RCC 7860 (cell line): ENCODE measurements at places on chromosomes 11 and 22.

- DNase-seq, result no peak
These were observed 20.7 kb downstream of the DMC1 start for GRCh38 chr22:38549101-38549894.

- DNase-seq, result peak; percentile 7
These were observed 116.0 kb upstream of the ANO1 start for GRCh38 chr11:69962152-69962551.

GRCh38 chr11:33674035-33674814 lies 26.4 kb downstream of the C11orf91 start:
- no peak for DNase-seq

DNA sequence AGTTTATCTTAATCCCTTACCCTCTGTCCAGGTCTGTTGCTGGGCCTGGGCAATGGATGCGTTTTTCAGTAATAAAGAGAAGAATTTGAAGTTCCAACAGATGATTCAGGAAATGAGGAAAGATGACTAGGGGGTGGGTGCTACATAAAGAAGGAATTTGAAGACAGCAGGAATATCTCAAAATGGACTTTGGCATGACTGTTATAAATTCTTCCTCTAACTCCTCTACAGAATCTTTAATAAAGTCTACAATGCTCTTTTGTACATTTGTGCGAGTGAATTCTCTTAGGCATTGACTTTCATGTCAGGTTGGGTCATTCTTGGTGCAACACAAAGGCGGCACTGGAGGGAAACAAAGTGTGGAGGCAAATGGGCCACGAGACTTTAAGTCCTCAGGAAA lies 35.1 kb upstream of the PRSS23 start:
- DNase-seq, result no peak

DNA sequence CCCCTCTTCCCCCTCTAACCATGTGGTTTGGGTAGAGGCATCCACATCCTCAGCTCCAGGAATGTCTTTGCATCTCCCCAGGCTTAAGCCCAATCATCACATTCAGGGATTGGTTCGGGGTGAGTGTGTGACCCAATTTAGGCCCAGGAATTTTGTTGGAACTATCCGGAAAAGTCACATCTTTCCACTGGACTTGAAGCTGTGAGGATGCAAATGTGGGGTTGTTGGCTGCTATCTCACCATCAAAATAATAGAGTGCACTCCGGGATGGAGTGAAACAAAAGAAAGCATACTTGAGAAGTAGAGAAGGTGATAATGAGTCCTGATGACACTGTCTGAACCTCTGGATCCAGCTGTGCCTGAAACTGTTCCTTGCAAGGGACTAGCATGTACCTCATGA lies 33.8 kb upstream of the OLFML1 start:
- no peak for DNase-seq

DNA sequence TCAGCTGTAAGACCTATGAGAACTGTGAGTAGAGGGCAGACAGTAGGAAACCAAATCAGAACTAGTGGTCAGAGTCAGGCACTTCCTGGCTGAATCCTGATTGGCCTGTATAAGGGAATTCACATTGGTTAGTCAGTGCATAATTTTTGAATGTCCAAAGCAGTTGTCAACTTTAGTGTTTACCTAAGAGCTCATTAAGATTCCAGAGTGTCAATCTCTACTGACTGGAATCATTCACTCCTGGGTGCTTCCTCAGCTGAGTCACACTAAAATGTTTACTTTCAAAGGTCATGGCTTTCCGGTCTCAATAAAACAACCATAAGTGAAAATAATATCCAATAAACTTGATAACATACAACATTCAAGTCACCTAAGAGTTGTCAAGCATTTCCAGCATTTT lies 306.1 kb downstream of the C11orf87 start:
- no peak for DNase-seq

DNA sequence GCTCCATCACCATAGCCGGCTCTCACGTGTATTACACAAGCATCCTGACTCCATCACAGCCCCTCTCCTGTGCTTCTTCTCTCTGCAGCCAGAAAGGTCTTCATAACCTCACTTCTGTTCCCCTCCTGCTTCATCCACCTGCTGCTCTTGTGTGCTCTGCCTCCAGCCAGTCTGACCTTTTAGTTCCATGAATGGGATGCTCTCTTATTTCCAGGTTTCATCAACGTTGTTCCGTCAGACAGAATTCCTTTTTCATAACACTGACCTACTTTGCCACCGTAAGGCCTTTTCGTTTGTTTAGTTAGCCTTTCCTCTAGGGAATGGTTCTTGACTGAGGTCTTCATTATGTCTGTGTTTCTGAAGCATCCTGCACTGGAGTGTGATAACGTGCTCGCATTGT lies 18.8 kb downstream of the GRAMD1B start:
- no peak for DNase-seq
